AG09319 (cell line): ENCODE measurements at places on chromosomes 3 and 15.

DNA sequence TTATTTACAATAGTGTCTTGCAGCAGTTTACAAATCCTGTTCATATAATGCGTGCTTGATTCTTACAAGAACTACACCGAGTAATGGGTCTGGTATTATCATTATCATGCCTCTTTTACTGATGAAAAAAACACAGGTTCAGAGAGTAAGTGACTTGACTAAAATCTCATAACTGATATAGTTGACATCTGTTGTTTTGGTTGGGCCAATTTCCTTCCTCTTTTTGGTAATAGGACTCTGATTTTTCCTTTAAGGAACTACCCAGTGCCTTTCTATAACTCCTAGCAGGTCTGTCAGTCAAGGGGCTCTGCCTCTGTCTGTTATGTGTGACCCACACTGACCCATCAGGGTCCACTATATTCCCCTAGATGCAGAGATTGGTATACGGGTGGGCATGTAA is 14.6 kb upstream of the BLOC1S6 start:
- DNase-seq, result no peak

GRCh38 chr15:77901251-77901881 is 176.1 kb downstream of the TBC1D2B start:
- DNase-seq, result no peak

DNA sequence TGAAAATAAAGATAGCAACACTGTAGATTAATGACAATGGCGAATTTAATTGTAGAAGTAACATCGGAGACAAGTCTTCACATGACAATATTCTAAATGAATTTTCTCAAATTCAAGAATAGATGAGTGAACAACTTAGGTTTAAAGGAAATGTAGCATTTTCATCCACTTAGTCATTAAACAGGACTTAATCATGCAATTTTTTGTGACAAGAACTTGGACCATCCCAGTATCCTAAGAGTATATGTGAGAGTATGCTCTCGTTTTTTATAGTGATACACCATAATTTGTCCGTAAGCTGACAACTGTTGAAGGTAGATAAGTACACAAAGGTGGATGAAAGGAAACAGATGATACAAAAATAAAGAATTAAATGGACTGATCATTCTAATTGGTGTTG is 81.5 kb downstream of the DLG1 start:
- no peak for DNase-seq

- no peak for DNase-seq
These were observed 34.1 kb upstream of the POLG start for GRCh38 chr15:89368566-89369223.
